Naive thymus-derived CD4-positive, alpha-beta T cell (primary cell): ENCODE measurements at places on chromosomes 6 and 20. TPM values are rescaled to one million over a fixed set of nuclear protein-coding genes. Genes with fewer than 3 reads are reported as not detected.

VARS2 gene
- 47.3 TPM for total RNA-seq

IL17F gene
- total RNA-seq = 0.48 TPM

RNF39 gene
- total RNA-seq = not detected

GPRC6A gene
- total RNA-seq = not detected

TP53INP2 gene
- total RNA-seq = 41.4 TPM

CST2 gene
- total RNA-seq = not detected

CFAP206 gene
- not detected for total RNA-seq

C4A gene
- total RNA-seq = 8.6 TPM

CST5 gene
- total RNA-seq = not detected

MEP1A gene
- total RNA-seq = not detected

DNAH8 gene
- 0.05 TPM for total RNA-seq

TRDN gene
- total RNA-seq = not detected

MPIG6B gene
- 0.12 and 0.15 TPM in 2 replicates for total RNA-seq

RIN2 gene
- 0.57 TPM for total RNA-seq

MUCL3 gene
- total RNA-seq = not detected

POM121L2 gene
- not detected in 2 replicates for total RNA-seq

DACT2 gene
- total RNA-seq = not detected

OXT gene
- not detected for total RNA-seq

FAM83B gene
- not detected for total RNA-seq

BPIFB1 gene
- total RNA-seq = not detected

DEFB124 gene
- total RNA-seq = not detected

HSPA1B gene
- total RNA-seq = 68.9 and 69.3 TPM in 2 replicates

ERVFRD-1 gene
- not detected for total RNA-seq

PDYN gene
- not detected for total RNA-seq

GATA5 gene
- not detected in 2 replicates for total RNA-seq

FILIP1 gene
- total RNA-seq = not detected in 2 replicates

DCDC2 gene
- total RNA-seq = 0.24 TPM

SLC13A3 gene
- total RNA-seq = 0.16 TPM

NKX2-4 gene
- not detected for total RNA-seq

HRH3 gene
- not detected for total RNA-seq

NFATC2 gene
- 66.4 and 66.8 TPM in 2 replicates for total RNA-seq

ZNF334 gene
- 1.4 and 1.7 TPM in 2 replicates for total RNA-seq

NHSL1 gene
- total RNA-seq = 1.2 TPM

KCNB1 gene
- total RNA-seq = not detected

CDH26 gene
- 6.6 TPM for total RNA-seq

FAM184A gene
- total RNA-seq = 9.8 TPM

BMP7 gene
- total RNA-seq = not detected

SLC35B2 gene
- 17.6 TPM for total RNA-seq

HLA-DQB1 gene
- total RNA-seq = 5.7 TPM

SLC17A1 gene
- total RNA-seq = not detected in 2 replicates

PAQR8 gene
- 8.9 TPM for total RNA-seq

CLVS2 gene
- total RNA-seq = not detected

FARS2 gene
- 16.2 TPM for total RNA-seq
